ENCODE measurements at places on chromosomes 6 and 20. TPM values are rescaled to one million over a fixed set of nuclear protein-coding genes. Genes with fewer than 3 reads are reported as not detected.

The MAP1LC3A gene
- total RNA-seq = 2.4 TPM

- H3K27me3 ChIP-seq = no peaks in the 10 kb centered on the region
- H3K4me3 ChIP-seq = no peak overlapping the region
- no peaks in the 10 kb centered on the region for H3K4me1 ChIP-seq
- H3K36me3 ChIP-seq = no peaks in the 10 kb centered on the region
Observed at GRCh38 chr20:10632721-10633509, 40.9 kb downstream of the JAG1 start.

DNA sequence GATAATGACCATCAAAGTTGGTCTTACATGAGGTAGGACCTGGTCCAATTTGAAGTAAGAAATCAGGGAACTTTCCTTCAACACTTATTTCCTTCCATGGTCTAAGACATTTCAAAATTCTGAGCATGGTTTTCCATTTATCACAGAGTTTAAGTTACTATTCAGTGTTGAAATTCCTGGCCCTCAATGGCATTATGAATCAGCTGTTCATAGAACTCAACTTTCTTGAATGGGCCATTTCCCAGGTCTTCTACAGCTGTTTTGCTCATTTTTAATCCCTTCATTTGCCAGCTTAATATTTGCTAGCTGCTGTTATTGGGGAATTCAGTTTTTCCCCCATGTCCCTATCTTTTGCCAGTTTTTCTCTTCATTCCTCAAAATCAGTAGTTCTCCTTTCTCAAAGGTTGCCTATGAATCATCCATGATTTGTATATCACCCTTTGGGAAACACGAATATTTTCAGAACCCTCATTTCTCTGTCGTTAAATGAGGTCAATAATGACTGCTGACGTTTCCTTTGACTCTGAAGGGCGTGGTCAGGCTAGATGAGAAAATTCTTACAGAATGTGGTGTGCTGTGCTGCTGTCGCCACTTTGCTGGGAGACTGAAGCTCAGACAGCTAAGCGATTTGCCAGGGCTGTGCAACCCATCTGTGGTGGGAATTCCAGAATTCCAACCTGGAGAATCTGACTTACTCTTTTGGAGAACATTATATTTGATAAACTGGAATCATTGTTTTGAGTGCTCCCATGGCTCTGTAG, 216.5 kb upstream of the FLRT3 start:
- no peak overlapping the region for H3K27ac ChIP-seq
- no peaks in the 10 kb centered on the region for H3K36me3 ChIP-seq
- no peaks in the 10 kb centered on the region for H3K4me1 ChIP-seq
- H3K27me3 ChIP-seq = no peaks in the 10 kb centered on the region
- no peak for DNase-seq

- no peak overlapping the region for H3K27ac ChIP-seq
- no peaks in the 10 kb centered on the region for H3K36me3 ChIP-seq
- H3K4me1 ChIP-seq = no peaks in the 10 kb centered on the region
- no peak for DNase-seq
- H3K4me3 ChIP-seq = no peak overlapping the region
Observed at GRCh38 chr20:57109571-57109953, 156.9 kb downstream of the BMP7 start.

DNA sequence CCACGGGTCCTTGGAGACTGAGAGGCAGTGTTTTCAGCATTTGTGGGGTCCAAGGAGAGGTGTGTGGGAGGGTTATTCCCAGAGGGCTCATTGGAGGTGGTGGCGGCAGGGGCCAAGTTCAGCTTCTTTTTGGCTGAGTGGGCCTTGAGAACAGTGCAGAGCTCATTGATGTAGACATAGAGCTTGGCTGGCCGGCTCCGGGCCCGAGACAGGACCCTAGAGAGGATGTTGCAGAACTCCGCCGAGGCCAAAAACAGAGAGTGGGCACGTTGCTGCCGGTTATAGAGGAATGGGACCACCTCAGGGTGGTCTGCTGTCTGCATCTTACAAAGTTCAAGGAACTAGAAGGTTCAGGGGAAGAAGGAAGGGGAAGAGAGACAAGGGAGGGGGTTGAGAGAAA, 3.7 kb upstream of the ZBTB22 start:
- peak overlapping the region; percentile 81 for H3K4me3 ChIP-seq
- peak overlapping the region; percentile 77 for H3K27ac ChIP-seq
- H3K36me3 ChIP-seq = peaks cover 55% of the 10 kb centered on the region
- no peaks in the 10 kb centered on the region for H3K27me3 ChIP-seq
- DNase-seq = no peak
- H3K4me1 ChIP-seq = peaks cover 49% of the 10 kb centered on the region

DNA sequence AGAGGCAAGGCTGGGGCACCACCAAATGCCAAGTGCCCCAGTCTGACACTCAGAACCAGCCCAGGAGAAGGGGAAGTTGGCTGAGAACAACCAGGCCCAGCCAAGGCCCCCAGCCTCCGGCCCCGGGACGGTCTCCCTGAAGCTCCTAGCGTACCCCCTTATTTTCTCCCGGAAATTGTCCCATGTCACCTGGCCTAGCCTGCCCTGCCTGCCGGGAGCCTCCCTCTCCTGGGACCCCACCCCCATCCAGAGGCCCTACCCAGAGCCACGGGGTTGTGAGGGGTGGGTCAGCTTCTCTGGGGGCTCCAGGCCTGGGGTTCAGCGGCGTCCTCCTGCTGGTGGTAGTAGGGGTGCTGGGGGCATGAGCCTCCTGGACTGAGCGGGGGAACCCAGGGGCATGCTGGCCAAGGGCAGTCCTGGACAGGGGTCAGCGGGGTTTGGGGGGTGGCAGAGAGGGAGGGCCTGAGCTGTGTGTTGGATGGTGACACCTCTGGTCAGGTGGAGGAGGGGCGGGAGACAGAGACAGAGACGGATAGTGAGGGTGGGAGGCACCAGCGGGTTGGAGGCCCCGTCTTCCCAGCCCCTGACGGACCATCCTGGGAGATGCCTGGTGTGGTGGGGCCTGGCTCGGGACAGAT, 7.9 kb upstream of the SLCO4A1 start:
- H3K36me3 ChIP-seq = no peaks in the 10 kb centered on the region
- DNase-seq = no peak
- no peak overlapping the region for H3K27ac ChIP-seq
- H3K27me3 ChIP-seq = peaks cover 17% of the 10 kb centered on the region
- no peak overlapping the region for H3K4me3 ChIP-seq
- peaks cover 12% of the 10 kb centered on the region for H3K4me1 ChIP-seq

DNA sequence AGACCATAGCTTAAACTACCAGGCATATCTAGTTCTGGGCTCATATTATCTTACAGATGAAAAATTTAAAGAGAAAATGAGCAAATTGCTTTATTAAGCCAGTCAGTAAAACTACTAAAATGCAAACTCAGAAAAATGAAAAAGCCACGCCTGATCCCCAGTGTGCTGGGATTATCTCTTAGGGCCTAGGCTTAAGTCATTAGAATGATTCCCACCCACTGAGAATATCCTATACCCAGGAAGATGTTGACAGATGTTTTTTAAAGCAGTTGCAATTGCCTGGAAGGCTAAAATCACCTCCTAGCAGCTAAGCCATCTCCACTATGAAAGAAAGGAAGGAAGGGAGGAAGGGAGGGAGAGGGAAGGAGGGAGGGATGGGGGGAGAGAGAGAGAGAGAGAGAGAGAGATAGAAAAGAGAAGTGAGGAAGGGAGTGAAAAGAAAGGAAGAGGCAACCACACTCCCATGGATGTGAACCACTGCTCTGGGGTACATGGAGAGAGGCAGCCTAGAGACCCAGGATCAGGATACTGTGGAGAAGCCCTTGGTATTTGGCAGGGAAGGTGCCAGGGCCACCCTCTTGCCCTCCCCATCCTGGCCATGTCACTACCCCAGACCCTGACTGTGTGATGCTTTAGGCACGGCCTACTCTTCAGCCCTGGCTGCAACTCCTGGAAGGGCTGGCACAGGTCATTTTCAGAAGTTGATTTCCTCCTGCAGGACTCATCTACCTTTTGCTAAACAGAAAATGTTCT, 21.9 kb downstream of the NEDD9 start:
- H3K4me3 ChIP-seq = no peak overlapping the region
- no peak for DNase-seq
- H3K27ac ChIP-seq = peak overlapping the region; percentile 9

DNA sequence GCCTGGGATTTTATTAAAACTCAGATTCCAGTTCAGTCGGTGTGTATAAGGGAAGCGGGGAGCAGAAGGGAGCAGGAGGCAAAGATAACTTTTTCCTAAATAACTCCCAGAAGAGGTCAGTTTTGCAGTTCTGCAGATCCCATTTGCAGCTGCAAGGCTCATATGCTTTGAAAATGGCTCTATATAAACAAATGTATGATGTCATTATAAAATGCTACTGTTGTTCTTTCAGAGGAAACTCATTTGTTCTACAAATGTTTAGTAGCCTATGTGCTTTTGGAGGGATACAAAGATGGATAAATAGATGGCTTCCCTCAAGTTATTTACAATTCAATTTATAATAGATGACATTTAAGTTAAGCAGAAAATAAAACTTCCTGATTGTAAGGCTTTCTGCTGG, 29.2 kb upstream of the DSP start:
- H3K27me3 ChIP-seq = peaks cover 16% of the 10 kb centered on the region
- no peaks in the 10 kb centered on the region for H3K4me1 ChIP-seq
- no peaks in the 10 kb centered on the region for H3K36me3 ChIP-seq
- H3K27ac ChIP-seq = no peak overlapping the region

DNA sequence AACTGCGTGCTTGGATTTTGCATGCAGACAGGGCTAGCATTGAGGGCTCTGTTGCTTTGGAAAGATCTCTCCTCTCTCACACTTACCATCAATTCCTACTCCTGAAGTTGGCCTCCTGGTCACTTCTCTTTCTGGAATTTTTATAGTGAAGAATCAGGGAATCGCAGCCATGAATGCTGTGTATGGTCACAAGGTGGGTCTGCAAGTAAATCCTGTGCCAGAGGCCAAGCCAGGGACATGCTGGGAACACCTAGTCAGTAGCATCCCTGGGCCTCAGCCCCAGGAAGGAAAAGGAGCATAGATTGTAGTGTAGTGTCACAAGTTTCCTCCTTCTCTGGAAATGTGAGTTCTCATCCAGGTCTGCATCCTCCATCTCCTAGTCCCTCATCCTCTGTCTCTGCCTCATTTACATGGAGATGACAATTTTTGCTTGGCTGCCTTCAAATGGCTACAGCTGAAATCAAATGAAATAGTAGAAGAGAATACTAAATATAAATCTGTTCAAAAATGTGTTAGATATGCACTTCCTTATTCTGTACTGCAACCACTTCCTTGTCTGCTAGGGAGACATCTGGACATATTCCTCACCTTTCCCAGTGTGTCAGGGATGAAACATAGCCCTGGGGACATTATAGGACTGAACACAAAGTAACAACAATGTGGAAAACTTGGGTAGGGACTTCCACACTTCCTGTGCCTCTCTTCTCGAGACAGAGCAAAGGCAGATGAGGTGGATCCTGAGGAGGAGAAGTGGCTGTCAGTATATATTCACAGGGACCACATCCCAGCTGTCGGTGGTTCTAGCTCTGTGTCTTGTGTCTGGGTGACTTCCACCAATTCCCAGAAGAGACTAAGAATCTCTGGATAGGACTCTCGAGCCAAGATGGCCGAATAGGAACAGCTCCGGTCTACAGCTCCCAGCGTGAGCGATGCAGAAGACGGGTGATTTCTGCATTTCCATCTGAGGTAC, 17.0 kb downstream of the CST9 start:
- H3K36me3 ChIP-seq = no peaks in the 10 kb centered on the region
- H3K4me3 ChIP-seq = no peak overlapping the region
- H3K27ac ChIP-seq = no peak overlapping the region
- DNase-seq = no peak

DNA sequence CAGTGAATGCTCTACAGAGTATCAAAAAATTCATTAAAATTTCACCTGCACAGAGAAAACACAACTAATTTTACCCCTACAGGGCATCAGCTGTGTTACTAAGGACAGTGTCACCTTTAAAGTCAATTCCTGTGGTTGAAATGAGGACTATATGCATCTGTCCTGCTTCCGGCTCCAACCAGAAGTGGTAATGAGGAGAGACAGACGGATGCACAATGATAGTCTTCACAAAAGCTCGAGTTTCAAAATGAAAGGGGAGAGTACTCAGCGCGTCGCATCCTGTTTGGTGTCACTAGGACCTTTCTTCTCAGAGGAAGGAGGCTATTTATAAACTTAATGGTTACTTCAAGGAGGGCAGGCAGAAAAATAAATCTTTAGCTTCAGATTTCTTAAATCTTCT, 86.5 kb downstream of the LYRM4 start:
- H3K27ac ChIP-seq = peak overlapping the region; percentile 85
- H3K4me3 ChIP-seq = peak overlapping the region; percentile 68
- peaks cover 36% of the 10 kb centered on the region for H3K4me1 ChIP-seq
- DNase-seq = peak; percentile 62
